ENCODE measurements at places on chromosomes 7 and 10.
A peak's percentile ranks its signal among the peaks of the same experiment; 100 is the strongest.

DNA sequence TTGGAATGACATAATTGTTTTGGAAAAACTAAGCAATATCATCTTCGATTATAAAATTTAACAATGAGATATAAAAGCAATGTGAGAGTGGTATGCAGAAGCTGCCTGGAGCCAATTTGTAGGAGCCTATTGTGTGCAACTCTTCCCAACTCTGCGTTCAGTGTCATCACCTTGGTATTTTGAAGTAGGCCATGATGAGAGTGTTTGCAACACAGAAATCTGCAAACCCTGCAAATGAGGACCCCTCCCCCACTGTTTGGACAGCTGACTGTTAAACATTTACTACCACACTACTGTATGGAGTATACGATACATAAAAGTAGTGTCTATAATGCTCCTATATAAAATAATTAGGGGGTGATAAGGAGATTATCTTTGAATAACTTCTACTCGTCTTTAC lies 531.3 kb downstream of the ATRNL1 start:
- H3K27ac ChIP-seq, result no peak overlapping the region
- no peak overlapping the region for H3K4me3 ChIP-seq
- no peak for DNase-seq
- H3K27me3 ChIP-seq, result no peaks in the 10 kb centered on the region
- no peaks in the 10 kb centered on the region for H3K36me3 ChIP-seq
- H3K4me1 ChIP-seq, result no peaks in the 10 kb centered on the region

DNA sequence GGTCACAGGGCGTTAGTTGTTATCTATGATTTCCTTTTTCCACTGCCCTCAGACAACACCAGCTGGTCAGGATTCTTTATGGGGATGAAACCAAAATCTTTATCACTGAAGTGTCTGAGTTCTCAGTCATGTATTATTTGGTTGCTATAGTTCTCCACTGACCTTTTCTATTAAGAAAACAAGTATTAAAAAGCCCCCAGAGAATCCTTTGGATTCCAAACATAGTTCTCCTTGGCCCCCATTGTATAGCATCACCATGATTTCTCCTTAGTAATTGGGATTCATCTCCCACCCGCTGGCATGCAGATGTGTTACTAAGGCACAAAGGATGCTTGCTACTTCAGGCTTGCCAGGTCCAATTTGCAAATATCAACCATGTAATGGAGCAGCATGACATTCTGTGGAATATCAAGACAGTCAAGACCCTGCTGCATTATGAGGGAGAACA lies 94.3 kb downstream of the IQUB start:
- H3K27ac ChIP-seq, result no peak overlapping the region
- H3K4me1 ChIP-seq, result no peaks in the 10 kb centered on the region
- no peak for DNase-seq
- no peaks in the 10 kb centered on the region for H3K36me3 ChIP-seq
- no peaks in the 10 kb centered on the region for H3K27me3 ChIP-seq

- H3K4me1 ChIP-seq, result no peaks in the 10 kb centered on the region
- no peaks in the 10 kb centered on the region for H3K36me3 ChIP-seq
- no peak for DNase-seq
These were observed 42.3 kb downstream of the NRCAM start for GRCh38 chr7:108413782-108414492.

DNA sequence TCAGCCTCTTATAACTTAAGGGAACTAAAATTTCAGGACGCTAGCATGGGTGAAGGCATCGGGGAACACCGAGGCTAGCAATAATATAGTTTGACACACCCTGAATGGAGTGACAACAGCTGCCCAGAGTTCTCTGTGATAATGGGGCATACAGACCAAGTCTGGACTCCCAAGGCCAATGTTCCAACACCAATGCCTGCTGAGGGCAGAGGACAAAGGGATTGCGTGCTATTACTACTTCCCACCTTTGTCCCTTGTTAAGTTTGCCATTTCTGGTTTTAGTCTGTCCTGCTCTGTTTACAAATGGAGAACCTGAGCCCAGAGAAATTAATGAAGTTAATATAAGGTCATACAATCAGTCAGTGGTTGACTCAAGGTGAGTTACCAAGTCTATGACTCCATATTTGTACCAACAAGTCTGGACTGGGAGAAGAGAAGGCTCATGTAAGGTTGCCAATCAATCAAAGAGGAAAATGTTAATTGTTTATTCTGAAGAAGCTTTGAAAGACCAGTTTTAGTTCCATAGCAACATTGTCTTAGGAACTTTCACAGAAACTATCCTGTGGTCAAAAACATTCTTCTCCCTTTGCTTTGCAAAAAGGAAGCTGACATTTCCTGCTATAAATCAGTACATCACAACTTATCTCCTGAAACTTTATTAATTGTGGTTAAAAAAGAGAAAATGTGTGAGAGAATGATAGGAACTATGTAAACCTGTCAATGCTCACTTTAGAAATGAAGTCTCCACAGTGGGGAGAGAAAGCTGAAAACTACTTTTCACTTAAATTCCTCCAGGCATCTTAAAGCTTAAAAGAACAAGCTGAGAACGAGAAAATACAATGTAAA lies 74.5 kb downstream of the CCDC6 start:
- H3K36me3 ChIP-seq, result peaks cover 8% of the 10 kb centered on the region
- no peaks in the 10 kb centered on the region for H3K27me3 ChIP-seq
- H3K4me3 ChIP-seq, result no peak overlapping the region
- H3K4me1 ChIP-seq, result no peaks in the 10 kb centered on the region

GRCh38 chr7:41125343-41125742 lies 577.5 kb downstream of the INHBA start:
- H3K36me3 ChIP-seq, result no peaks in the 10 kb centered on the region
- peaks cover 6% of the 10 kb centered on the region for H3K4me1 ChIP-seq
- no peak overlapping the region for H3K27ac ChIP-seq
- DNase-seq, result no peak
- no peak overlapping the region for H3K4me3 ChIP-seq
- no peaks in the 10 kb centered on the region for H3K27me3 ChIP-seq

DNA sequence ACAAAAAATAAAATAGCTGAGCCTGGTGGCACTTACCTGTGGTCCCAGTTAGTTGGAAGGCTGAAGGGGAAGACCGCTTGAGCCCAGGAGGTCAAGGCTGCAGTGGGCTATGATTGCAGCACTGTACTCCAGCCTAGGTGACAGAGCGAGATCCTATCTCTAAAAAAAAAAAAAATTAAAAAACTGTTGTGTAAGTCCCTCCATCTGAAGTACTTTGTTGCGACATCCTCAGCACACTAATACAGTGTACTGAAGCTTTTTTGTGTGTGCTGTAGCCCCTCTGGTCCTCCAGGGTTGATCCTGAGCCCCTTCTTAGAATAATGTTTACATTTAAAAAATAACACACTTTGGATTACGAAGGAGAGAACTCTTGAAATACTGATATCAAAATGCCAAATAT lies 71.3 kb downstream of the PFKFB3 start:
- H3K4me1 ChIP-seq, result peaks cover 10% of the 10 kb centered on the region
- no peaks in the 10 kb centered on the region for H3K36me3 ChIP-seq
- no peak for DNase-seq
- no peak overlapping the region for H3K4me3 ChIP-seq

DNA sequence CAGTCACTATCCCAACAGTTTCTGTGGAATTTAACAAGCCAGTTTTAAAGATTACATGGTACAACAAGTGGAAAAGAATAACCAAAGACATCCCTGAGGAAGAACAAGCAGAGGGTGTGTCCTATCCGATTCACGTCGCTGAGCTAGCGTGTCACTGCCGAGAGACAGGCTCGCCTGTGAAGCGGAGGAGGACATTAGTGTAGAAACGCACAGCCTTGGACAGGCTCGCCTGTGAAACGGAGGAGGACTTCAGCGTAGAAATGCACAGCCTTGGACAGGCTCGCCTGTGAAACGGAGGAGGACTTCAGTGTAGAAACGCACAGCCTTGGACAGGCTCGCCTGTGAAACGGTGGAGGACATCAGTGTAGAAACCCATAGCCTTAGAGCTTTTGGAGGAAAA lies 52.7 kb upstream of the INPP5A start:
- H3K4me3 ChIP-seq, result no peak overlapping the region
- H3K27ac ChIP-seq, result no peak overlapping the region
- H3K36me3 ChIP-seq, result no peaks in the 10 kb centered on the region
- H3K4me1 ChIP-seq, result peaks cover 24% of the 10 kb centered on the region
- no peaks in the 10 kb centered on the region for H3K27me3 ChIP-seq

GRCh38 chr10:79385804-79386531 lies 38.7 kb downstream of the PPIF start:
- no peaks in the 10 kb centered on the region for H3K27me3 ChIP-seq
- no peak overlapping the region for H3K4me3 ChIP-seq
- DNase-seq, result peak; percentile 66
- H3K27ac ChIP-seq, result no peak overlapping the region

GRCh38 chr7:98630770-98631169 lies 13.7 kb downstream of the NPTX2 start:
- H3K4me1 ChIP-seq, result no peaks in the 10 kb centered on the region
- DNase-seq, result no peak
- no peak overlapping the region for H3K27ac ChIP-seq
- no peaks in the 10 kb centered on the region for H3K27me3 ChIP-seq

DNA sequence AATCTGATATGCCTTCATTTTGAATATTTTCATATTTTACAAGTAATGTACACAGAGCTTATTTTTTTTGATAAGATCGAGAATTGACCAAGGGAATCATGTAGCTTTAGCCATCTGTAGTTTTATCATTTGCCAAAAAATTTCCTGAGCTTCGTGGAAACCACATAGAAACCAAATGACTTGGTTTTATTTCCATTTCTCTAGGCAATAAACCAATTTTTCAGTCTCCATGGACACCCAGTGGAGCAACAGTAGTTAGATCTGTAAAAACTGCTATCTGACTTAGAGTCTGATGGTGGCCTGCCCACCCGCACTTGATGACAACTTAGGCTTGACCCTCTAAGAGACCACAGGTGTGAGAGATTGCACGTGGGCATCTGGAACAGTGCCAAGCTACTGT lies 127.8 kb upstream of the CDK6 start:
- H3K27me3 ChIP-seq, result no peaks in the 10 kb centered on the region
- H3K36me3 ChIP-seq, result no peaks in the 10 kb centered on the region
- DNase-seq, result no peak
- H3K4me3 ChIP-seq, result no peak overlapping the region
- H3K27ac ChIP-seq, result no peak overlapping the region

DNA sequence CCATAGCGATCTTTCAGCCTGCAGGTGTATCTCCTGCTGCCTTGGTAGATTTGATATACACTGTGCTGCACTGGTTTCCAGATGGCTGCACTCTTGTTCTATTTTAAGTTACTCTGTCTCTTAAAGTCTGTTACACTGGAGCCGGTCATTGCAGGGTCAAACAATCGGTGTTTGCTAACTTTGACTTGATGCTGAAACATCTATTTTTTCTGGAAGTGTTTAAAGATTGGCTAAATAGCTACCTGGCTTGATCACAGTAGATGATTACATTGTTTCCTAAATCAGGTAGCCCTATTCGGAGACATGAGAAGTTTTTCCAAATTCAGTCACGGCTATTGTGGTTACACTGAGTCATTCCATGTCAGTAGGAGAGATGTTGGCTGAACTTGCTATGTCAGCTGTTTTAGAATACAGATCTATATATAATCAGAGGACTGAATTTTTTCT lies 574.8 kb downstream of the ETV1 start:
- no peaks in the 10 kb centered on the region for H3K27me3 ChIP-seq
- H3K4me1 ChIP-seq, result no peaks in the 10 kb centered on the region
- H3K36me3 ChIP-seq, result no peaks in the 10 kb centered on the region
- H3K27ac ChIP-seq, result no peak overlapping the region
- H3K4me3 ChIP-seq, result no peak overlapping the region

DNA sequence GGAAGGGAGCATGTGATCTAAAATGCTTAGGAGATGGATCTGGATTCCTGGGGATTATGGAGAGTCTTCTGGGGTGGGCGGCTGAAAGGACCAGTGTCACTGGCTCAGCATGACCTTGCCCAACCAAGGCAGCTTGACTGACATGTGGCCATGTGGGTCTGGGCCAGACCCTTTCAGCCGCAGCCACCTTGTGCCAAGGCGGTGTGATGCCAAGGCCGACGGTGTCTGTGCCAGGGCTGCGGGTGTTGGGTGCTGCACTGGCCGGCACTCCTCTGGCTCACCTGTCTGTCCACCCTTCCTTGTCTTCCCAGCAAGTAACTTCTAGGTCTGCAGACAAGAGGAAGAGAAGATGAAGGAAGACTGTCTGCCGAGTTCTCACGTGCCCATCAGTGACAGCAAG lies 8.8 kb downstream of the DEPP1 start:
- H3K4me1 ChIP-seq, result peaks cover 63% of the 10 kb centered on the region
- no peak overlapping the region for H3K27ac ChIP-seq
- no peaks in the 10 kb centered on the region for H3K27me3 ChIP-seq
- no peak for DNase-seq
- peaks cover 32% of the 10 kb centered on the region for H3K36me3 ChIP-seq
- no peak overlapping the region for H3K4me3 ChIP-seq

- no peak overlapping the region for H3K4me3 ChIP-seq
- no peak for DNase-seq
- H3K36me3 ChIP-seq, result no peaks in the 10 kb centered on the region
- no peaks in the 10 kb centered on the region for H3K27me3 ChIP-seq
These were observed 127.5 kb downstream of the PARD3 start for GRCh38 chr10:34687434-34688210.

DNA sequence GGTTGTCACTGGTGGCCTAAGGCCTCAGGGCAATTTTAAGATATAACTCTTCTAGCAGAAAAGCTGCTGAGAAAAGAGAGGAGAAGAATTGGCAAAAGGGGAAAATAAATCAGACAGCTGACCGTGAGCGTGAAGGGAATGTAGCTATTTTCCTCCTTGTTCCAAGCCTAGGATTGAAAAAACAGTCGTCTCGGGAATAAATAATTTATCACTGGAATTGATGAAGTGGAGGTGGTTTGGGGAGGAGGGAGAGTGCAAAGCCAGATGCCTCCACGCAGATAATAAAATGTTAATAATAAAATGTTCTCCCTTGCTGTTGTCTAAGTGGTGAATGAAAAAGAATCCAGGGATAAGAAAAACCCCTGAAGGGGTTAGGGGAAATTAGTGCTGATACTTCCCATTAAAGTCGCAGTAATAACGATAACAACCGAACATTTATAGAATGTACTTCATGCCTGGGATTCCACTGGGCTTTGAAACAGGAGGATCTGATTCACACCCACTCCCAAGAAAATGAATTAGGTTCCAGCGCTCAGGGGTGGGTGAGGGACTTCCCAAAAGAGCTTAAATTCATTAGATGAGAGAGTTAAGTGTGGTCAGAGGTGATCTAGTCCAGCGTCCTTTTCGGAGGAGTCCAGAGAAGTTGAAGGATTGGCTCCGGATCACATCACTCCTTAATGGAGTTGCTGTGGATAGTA lies 27.3 kb downstream of the BAMBI start:
- H3K4me3 ChIP-seq, result no peak overlapping the region
- no peak for DNase-seq
- no peaks in the 10 kb centered on the region for H3K4me1 ChIP-seq
- H3K27me3 ChIP-seq, result no peaks in the 10 kb centered on the region

DNA sequence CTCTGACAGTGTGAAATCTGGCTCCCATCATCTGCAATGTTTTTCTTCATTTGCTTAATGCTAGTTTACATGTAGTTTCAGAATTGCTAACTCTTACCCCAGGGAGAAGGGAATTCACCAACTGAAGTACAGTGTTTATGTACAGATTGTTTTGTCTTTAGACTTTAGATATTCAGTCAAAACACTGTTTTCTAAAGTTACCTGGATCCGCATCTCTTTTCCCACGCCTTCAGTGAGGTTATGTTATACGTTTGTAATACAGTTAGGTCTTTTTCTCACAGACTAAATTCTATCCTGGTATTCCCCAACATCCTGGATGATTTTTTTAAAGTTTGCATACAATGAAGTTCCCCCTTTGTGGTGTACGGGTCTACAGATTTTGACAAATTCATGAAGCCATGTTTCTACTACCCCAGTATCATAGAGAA lies 3.2 kb upstream of the LYZL1 start:
- no peaks in the 10 kb centered on the region for H3K27me3 ChIP-seq
- no peak for DNase-seq
- no peak overlapping the region for H3K4me3 ChIP-seq
